ENCODE measurements at places on chromosomes 13 and 19. TPM values are rescaled to one million over a fixed set of nuclear protein-coding genes. Genes with fewer than 3 reads are reported as not detected.

DNA sequence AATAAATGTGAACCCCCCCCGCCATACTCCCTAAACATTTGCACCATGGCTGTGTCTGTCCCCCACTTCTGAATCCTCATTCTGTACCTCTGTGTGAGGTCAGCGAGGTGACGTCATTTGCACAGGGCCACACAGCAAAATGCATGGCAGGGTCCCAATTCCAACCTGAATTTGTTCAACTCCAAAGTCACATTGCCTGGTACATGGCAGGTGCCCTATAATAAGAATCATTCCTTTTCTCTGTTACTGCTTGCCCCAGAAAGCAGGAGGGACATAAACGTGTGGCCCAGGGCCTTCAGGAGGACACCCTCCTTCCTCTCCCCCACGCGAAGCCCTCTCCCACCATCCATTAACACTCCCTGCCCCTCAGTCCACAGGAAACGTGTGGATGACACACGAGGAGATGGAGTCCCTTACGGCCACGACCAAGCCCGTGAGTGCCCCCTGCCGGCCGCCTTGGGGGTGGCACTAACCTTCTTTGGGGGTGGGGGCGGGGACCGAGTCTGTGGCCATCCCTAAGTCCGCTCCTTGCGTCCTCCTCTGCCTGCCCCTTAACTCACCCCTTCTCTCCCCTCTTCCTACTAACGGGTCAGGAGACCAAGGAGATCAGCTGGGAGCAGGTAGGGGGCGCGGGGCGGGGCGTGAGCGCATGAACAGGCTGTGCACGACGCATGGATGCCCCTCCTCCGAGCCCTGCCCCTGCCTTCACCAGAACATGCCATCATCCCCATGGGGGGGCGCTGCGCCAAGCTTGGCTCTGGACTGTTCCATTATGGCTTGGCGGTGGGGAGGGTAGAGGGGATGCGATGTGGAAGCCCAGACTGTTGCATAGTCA lies 9.4 kb downstream of the HRC start:
- DNase-seq, result no peak

DNA sequence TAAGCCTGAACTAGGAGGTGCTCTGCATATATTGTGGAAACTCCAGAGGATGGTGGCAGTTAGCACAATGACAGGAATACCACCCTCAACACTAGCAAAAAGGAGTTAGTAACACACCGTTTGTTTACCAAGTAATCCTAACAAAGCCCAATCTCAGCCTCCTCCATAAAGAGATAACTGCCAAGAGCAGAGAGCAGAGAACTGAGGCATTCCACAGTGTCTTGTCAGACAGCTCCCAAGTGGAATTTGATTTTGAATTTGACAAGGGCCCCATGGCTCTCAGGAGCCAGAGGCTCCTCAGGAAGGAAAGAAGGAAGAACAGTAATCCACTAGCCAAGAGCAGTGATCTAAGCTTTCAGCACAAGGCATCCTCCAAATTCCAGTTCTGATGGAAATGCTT lies 298.6 kb downstream of the DCLK1 start:
- no peak for DNase-seq

DNA sequence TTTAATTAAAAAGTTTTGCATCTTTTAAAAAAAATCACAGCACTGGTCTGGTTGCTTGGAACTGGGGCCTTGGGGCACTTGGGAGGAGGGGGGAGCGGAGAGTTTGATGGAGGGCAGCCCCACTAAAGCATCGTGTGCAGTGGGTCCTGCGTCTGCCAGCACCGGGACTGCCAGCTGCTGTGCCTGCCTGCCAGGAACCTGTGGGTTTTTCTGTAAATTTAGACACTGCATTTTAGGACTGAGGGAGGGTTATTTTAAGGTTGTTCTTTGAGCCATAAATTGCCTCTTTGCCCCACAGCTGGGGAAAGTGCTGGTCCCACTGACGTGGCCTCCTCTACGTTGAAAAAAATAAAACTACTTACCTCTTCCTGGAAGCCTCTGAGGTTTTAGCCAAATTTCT lies 2.9 kb downstream of the KLF2 start:
- no peak for DNase-seq

The EPSTI1 gene
- 0.53 TPM for total RNA-seq

The KIR2DL4 gene
- not detected for total RNA-seq

The ENOX1 gene
- 0.51 TPM for total RNA-seq

The ERICH4 gene
- total RNA-seq, result not detected

The B9D2 gene
- 1.9 TPM for total RNA-seq

- peak; percentile 94 for DNase-seq
These were observed 1.4 kb downstream of the PARP4 start for GRCh38 chr13:24511019-24511815.

DNA sequence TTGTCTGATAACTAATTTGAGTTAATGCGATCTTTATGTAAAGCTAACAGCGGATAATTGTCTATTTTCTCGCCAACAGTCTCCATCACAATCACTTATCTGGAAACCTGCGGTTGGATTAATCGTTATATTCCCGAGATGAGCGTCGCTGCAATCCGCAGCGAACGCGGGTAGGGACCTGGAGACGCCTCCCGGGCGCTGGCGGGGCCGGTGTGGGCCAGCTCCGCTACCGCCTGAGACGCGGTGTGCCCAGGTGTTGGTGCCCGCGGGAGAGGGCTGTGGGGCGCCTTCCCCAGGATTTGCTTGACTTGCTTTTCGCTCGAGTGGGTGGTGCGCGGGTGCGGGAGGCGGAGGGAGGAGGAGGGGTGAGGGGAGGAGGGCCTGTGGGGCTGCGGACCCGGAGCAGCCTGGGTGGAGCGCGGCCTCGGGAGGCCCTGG lies 38.3 kb downstream of the SOX1 start:
- no peak for DNase-seq

DNA sequence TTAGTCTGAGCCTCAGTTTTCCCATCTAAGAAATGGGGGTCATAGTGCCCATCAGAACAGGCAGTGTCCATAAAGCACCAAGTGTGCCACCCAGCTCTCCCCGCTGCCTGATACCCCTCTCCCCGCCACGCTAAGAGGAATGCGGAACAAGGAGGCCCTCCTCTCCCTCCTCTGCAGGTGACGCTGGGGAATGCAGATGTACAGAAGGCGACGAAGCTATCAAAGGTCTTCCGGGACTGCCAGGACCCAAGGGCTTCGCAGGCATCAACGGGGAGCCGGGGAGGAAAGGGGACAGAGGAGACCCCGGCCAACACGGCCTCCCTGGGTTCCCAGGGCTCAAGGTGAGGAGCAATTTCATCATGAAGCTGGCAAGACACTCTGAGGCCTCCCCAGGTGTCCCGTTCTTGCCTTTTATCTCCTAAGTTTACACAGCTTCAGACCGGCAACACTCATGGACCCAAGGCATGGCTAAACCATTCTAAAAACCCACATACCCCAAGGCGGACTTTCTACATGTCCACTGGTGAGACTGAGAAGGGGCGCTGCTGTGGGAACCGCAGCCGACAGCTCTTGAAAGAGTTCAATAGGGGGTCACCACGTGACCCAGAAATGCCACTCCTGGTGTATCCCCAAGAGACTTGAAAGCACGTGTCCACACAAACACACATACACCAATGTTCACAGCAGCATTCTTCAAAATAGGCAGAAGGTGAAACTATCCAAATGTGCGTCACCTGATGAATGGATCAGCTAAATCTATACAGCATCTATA lies 102.7 kb downstream of the RAB20 start:
- DNase-seq, result no peak

GRCh38 chr13:60494296-60494695 lies 97.3 kb downstream of the TDRD3 start:
- DNase-seq, result no peak

All from bronchial epithelial cell (primary cell).